ENCODE measurements at places on chromosomes 12 and 14.

DNA sequence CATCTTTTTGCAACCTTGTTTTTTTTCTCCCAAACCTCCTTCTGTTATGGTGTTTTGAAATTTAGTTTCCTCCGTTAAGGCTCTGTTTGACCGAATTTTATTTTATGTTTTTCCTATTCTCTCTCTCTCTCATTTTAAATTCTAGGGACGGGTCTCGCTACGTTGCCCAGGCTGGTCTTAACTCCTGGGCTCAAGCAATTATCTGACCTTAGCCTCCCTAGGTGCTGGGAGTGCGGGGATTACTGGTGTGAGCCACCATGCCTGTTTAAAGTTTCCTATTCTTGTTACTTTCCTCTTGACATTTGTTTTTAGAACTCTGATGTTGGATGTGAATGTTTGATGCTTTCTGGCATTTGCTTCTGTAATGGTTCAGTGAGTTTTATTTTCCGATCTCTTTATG, 1.0 kb downstream of the ZC3H14 start:
- no peak for DNase-seq

GRCh38 chr12:128314611-128315010, 47.6 kb downstream of the TMEM132C start:
- no peak for DNase-seq

GRCh38 chr12:110199339-110200123, 75.4 kb downstream of the IFT81 start:
- peak; percentile 76 for DNase-seq

- DNase-seq = no peak
Measured at GRCh38 chr14:72443256-72443655, 450.6 kb downstream of the DPF3 start.

DNA sequence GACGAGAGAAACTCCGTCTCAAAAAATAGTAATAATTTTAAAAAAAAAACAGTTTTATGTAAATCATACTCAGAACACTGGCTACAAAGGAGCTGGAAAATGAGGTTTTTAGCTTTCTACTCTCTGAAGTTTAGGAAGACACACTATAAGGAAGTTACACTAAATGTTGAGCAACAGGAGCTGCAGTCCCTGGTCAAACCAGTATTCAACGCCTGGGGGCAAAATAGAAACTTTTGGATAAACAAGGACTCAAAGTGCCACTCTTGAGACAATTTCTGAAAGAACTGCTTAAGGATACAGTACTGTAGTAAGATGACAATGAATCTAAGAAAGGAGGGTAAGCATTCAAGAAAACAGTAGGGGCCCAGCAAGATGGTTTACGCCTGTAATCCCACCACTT, 29.3 kb downstream of the ACTR6 start:
- DNase-seq = no peak

GRCh38 chr14:100590726-100591452, 3.7 kb upstream of the BEGAIN start:
- DNase-seq = no peak

DNA sequence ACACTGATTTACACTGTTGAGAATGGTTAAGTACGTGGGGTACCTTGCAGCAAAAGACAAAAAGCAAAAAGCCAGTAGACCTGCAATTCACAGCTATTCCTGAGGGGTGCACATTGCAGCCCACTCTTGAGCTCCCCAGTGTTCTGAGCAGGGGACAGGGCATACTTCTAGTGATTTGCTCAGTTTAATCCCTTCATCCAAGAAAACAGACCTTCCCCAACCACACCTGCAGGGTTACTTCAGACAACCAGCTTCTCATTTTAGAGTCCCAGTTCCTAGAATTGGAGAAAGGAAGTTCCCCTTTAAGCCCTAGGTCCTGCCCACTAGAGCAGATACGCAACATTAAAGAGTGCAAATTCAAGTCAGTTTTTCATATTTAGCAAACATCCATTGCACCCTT, 3.6 kb upstream of the WSB2 start:
- DNase-seq = no peak

GRCh38 chr12:91663310-91663709, 480.7 kb upstream of the DCN start:
- no peak for DNase-seq

DNA sequence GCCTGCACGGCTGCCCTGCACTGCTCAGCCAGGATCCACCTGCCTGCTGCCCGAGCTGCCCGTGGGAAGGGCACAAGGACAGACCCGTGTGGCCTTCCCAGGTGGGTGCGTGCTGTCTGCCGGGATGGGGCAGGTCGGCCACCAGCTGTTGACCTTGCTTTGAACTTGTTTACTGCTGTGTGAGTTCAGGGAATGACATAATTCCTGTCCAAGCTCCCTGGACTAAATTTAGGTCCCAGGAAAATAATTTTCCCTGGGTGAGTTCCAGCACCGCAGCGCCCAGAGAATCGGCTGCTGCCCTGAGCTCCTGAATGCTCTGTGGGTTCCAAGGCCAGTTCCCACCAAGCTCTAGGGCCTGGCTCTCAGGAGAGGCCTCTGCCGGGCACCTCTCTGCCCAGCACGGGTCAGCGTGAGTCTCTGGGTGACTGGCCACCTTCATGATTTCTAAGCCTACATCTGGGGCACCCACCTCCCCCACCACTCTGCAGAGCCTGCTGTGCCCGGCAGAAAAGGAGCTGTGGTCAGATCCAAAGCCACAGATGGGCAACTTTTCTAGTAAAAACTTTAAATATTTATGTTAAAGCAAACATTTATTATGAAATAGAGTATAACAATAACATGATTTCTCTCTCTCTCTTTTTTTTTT, 27.2 kb upstream of the MLXIP start:
- no peak for DNase-seq

DNA sequence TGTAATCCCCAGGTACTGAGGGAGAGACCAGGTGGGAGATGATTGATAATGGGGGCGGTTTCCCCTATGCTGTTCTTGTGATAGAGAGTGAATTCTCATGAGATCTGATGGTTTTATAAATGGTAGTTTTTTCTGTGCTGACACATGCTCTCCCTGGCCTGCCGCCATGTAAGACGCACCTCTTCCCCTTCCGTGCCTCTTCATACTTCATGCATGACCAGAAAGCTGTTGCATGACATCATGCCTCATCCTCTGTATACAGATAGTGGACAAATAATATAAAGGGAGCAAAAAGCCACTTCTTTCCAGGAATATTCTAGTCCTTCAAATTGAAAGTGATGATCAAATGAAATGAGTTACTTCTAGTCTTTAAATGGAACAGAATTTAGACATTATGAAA, 47.3 kb upstream of the LRIG3 start:
- no peak for DNase-seq

DNA sequence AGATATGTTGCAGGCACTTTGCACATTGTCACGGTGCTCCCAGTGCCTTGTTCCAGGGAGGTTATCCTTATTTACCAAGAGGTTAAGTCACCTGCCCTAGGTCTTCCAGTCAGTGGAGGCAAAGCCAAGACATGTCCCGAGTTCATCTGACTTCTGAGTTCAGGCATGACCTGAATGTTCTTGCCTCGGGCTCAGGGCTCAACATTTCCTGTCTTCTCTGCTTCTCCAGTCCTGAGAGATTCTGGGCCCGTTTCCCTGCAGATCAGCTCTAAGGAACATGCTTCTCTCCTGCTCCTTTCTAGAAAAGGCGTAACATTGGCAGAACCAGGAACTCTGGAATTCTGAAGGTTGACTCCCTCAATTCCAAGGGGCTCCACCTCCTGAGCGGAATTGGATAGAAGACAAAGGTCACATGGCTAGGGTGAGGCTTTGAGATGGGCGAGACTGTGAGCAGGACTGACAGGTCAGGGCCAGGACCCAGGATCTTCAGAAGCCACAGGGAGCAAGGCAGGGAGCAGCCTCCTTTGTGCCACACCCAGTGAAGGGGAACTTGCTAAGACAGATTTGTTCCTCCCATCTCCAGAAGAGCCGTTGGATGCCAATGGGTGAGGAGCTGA, 19.9 kb downstream of the BDKRB2 start:
- no peak for DNase-seq

Data from non-pigmented ciliary epithelial cell (primary cell).